ENCODE measurements at places on chromosomes 13 and 19.

GRCh38 chr13:20446900-20447299 is 78.8 kb downstream of the CRYL1 start:
- no peak for DNase-seq

- DNase-seq = no peak
Observed at GRCh38 chr19:948842-949496, 23.1 kb downstream of the ARID3A start.

DNA sequence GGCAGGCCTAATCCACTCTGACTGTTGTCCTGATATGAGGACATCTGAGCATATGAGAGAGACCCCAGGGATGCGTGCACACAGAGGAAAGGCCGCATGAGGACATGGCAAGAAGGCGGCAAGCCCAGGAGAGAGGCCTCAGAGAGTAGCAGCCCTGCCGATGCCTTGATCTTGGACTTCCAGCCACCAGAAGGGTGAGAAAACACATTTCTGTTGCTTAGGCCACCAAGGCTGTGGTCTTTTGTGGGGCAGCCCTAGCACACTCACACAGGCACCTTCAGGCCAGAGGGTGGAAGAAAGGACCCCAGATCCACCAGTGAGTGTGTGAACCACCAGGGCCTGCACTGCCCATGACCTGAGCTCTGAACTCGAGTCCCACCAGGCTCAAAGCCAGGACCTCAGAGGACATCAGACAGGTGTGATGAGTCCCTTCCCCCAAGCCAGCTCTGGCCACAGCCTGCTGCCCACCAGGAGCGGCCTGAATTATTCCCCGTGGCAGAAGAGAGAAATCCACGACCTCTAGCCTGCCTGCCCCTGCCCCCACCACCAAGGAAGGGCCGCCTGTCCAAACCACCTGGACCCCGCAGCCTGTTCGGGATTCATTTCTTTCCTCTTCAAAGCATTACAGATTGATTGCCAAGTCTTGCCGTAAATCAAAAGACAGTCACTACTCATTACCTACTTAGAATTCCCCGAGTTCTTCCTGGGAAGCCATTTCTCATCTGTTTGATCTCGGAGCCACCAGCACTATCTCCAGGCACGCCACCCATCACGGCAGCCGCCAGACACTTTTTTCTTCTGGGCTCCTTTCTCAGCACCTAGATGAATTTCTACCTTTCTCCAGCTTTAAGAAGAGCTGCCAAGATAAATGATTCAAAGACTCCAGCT is 72.2 kb downstream of the CEBPG start:
- DNase-seq = no peak

- no peak for DNase-seq
Observed at GRCh38 chr19:31676271-31677004, 327.2 kb upstream of the TSHZ3 start.

DNA sequence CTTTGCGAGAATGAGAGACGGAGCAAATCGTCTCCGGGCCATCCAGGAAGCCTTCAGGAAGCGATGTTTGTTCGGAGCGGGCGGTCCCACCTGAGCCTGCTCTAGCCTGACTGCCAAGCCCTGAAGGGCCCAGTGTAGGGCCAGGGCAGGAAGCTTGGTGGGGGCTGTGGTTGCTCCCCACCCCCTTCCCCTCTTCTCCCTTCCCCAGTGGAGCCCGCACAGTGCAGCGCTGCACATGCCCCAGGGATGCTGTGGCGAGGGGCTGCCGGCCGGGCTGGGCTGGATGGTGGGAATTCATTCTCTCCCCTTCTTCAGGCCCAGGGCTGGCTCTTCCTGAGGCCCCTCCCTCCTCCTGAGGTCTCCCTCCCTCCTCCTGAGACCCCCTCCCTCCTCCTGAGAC is 7.1 kb upstream of the GRTP1 start:
- no peak for DNase-seq

DNA sequence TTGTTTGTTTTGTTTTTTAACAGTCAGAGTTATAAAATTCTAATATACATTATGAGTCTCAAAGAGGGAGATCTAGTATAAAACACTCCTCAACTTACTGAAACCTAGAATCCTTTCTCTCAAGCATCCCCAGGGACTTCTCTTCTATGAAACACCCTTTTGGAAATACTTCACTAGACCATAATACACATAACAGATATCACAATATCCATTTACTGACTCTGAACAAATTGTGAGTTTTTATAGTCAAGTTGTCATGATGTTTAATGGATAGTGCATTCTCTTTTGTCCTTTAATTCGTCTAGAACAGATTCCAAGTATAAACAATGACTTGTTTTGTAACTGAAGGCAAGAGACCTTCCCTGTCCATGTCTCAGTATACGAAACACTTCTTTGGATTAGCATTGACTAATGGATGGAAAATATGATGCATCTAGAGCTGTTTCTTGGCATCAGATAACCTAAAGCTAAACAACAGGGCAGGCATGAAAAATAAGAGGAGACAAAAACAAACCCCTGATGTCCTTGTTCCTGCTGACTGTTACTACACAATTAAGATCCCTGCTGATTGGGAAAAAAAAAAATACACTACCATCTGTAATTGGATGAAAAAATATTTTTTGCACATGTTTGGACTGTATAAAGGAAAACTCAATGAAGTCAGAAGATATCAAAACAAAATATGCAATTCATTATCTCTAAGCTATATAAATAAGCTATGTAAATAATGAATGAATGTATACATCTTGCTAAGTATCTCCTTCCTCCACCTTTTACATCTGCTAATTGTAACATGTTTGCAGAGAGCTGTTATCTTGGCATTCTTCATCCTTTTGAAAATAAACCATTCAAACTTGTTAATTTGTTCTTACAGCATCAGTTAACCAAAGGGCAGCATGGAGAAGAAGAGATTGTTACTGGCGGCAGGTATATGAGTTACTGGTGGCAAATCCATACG is 214.2 kb downstream of the LACC1 start:
- no peak for DNase-seq

All from kidney epithelial cell (primary cell).